ENCODE measurements at places on chromosomes 4 and X.

DNA sequence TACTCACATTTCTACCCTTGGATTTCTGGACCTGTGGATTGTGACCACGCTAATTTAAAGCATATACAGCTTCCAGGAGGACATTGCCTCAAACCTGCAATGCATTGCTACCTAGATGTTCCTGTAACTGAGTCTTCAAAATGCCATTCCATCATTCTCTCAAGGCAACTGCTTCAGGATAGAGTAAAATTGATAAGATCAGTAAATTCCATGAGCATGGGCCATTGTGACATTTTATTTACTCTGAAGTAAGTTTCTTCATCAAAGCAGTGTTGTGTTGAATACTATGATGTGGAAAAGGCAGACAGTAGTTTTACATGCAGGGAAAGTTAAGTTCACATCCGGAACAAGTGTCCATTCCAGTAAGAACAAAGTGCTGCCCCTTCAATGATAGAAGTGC lies 991.0 kb downstream of the ARAP2 start:
- no peak for DNase-seq

DNA sequence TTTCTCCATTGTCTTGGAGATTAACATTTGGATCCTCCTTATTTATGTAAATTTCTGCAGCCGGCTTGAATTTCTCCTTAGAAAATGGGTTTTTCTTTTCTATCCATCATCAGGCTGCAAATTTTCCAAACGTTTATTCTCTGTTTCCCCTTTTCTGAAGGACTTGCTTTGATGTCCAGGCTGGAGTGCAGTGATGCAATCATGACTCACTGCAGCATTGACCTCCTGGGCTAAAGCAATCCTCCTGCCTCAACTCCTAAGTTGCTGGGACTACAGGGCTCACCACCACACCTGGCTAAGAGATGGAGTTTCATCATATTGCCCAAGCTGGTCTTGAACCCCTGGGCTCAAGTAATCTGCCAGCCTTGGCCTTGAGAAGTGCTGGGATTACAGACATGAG lies 144.0 kb upstream of the ZXDB start:
- DNase-seq: no peak

GRCh38 chr4:7703688-7704087 lies 236.0 kb downstream of the AFAP1 start:
- no peak for DNase-seq

DNA sequence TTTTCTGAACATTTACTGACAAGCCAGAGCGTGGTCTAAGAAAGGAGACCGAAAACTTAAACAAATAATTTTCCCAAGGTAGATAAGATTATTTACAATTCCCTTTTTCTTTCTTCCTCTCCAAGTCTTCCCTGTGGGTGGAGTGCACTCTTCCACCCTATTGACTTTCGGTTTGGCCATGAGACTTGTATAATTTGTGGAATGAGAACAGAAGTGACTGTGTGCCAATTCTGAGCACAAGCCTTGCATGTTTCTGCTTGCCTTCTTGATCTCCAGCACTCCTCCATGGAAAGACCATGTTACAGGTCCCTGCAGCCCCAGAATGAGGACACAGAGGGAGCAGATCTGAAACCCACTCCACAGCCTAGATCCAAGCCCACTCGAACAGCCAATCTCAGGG lies 150.0 kb upstream of the HPGD start:
- no peak for DNase-seq

GRCh38 chr4:45442466-45442865 lies 681.4 kb downstream of the GABRG1 start:
- DNase-seq: peak; percentile 7

Measured in NCI-H510A treated with DMSO at 0.1 percent for 48 hours (cell line).